Tibial nerve (tissue), 4 donors: ENCODE measurements at places on chromosomes 3 and 15. TPM values are rescaled to one million over a fixed set of nuclear protein-coding genes. Genes with fewer than 3 reads are reported as not detected.
A peak's percentile ranks its signal among the peaks of the same experiment; 100 is the strongest.

DNA sequence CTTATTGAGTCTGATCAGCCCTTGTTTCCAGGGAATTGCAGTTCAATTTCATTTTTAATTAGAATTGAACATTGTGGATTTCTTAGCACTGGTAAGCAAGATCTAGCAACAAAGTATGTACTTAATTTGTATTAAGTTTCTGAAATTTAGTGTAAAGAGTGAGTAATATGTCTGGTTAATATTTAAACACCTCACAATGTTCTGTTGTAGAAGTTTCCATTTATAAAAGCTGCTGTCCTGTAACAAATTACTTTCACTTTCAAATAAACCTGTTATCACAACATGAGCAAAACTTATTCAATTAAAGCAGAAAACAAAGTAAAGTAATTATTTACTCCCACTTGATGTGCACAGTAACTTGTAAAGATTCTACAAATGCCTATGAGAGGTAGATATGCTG is 448.5 kb downstream of the NAALADL2 start:
- no peaks in the 10 kb centered on the region for H3K36me3 ChIP-seq
- H3K27ac ChIP-seq = no peak overlapping the region
- no peaks in the 10 kb centered on the region for H3K27me3 ChIP-seq
- peak overlapping the region; percentile 8 for H3K4me3 ChIP-seq

- no peak for DNase-seq
- no peaks in the 10 kb centered on the region for H3K36me3 ChIP-seq
- no peaks in the 10 kb centered on the region for H3K27me3 ChIP-seq
- H3K27ac ChIP-seq = no peak overlapping the region
- no peak overlapping the region for H3K4me3 ChIP-seq
- peaks cover 22% of the 10 kb centered on the region for H3K4me1 ChIP-seq
Observed at GRCh38 chr3:151169262-151169947, 33.6 kb downstream of the GPR171 start.

DNA sequence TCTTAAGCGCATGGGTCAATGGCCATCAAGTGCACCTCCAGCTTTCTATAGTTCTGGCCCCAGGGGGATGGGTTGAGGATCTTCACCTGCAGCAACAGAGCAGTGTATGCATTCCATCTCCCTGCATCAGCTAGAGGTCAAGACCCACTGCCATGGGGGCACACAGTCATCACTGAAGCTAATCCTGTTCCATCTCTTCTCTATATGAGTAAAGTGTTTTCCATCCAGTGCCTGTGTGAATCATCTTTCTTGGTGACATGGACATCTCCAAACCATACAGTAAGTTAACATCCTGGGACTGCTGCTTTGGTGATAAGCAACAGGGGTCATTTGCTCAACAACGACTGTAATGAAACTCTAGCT is 4.4 kb upstream of the ENTPD3 start:
- peaks cover 12% of the 10 kb centered on the region for H3K27me3 ChIP-seq
- no peak overlapping the region for H3K4me3 ChIP-seq
- H3K4me1 ChIP-seq = peaks cover 8% of the 10 kb centered on the region
- no peak overlapping the region for H3K27ac ChIP-seq
- H3K36me3 ChIP-seq = no peaks in the 10 kb centered on the region

GRCh38 chr15:48544778-48545177 is 100.7 kb downstream of the FBN1 start:
- H3K4me3 ChIP-seq = no peak overlapping the region
- H3K4me1 ChIP-seq = no peaks in the 10 kb centered on the region
- DNase-seq = no peak
- H3K27ac ChIP-seq = no peak overlapping the region

The BFSP2 gene
- total RNA-seq = 2.6 TPM

DNA sequence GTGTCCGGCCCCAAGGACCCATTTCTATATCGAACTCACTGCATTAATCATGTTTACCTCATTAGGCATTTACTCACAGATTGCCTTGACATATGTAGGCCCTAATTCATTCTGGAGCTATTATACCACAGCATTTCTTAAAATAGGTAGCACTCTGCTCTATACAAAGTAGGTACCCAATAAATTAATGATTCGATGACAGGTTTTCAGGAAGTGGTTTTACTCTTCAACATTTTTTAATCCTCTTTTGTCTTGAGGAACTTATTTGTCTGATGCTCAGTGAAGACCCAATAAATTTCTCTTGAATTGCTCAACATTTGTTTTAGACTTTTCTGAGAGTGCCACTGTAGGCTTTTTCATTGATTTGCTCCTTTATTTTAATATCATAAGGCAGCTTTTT is 12.1 kb downstream of the TGFBR2 start:
- H3K27ac ChIP-seq = peak overlapping the region; percentile 44
- H3K4me1 ChIP-seq = peaks cover 90% of the 10 kb centered on the region
- no peak for DNase-seq
- H3K36me3 ChIP-seq = peaks cover 3% of the 10 kb centered on the region

The LDHAL6B gene
- total RNA-seq = not detected

The CEP63 gene
- total RNA-seq = 26.4 TPM

The CHL1 gene
- 290 TPM for total RNA-seq
